ENCODE measurements at places on chromosomes 1 and 21.

- DNase-seq: no peak
Observed at GRCh38 chr1:227218870-227219573, 99.3 kb downstream of the CDC42BPA start.

DNA sequence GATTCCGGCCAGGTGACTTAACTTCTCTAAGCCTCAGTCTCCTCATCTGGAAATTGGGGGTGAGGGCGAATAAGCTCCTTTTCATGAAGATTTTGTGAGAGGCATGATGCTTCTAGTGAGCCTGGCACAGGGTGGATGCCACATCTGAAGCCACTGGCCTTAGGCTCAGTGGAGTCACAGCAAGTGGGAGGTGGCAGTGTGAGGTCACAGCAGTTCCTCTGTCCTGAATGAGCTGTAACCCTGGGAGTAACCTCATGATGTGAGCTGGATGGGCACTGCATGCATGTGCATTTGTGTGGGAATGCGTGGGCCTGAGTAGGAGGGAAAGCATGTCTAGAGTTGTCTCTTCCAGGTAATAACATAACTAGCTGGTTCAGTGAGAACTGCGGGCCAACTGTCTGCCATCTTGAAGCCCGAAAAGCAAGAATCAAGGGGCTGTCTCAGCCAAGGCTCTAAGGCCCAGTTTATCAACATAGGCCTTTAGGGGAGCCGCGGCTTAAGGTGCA is 27.0 kb upstream of the HTR1D start:
- DNase-seq: no peak

DNA sequence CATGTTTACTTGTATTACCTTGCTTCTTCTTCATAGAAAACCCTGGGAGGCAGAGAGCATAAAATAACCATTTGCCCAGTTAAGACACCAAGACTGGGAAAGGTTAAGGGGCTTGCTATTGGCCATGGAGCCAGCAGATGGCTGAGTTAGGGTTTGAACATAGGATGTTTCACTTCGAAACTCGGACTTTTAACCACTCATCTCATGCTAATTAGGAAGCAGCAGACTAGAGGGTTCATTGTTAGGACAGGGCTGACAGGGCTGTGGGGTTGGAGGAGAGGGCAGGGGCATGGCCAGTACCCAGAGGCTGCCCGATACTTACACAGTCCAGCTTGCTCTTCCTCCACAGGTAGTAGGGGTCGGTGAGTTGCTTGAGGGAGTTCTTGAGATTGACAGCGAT is 17.0 kb downstream of the SLC26A9 start:
- DNase-seq: no peak

GRCh38 chr1:85244271-85245061 is 15.0 kb downstream of the C1orf52 start:
- DNase-seq: peak; percentile 39

Measured in HS-5 (cell line).